GM12864 (cell line): ENCODE measurements at places on chromosomes 4 and X.

- no peak for DNase-seq
These were observed 205.0 kb upstream of the TET2 start for GRCh38 chr4:104941661-104942062.

DNA sequence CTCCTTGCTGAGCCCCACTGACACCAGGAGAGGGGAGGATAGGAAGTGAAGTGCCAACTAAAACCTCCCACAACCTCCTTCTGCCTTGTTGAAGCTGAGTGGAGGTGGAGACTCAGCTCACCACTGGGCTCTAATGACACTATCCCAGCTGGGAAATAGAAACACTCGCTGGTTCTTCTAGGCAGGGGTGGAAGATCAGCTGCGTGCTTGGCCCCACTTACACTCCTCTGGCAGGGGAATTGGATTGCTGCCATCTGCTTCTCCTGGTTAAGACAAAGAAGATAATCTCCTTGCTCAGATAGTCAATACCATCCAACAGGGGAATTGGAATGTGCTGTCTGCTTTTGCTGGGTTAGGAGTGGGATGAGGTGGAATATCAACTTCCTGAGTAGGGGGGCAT is 392.5 kb downstream of the ZNF674 start:
- no peak for DNase-seq

DNA sequence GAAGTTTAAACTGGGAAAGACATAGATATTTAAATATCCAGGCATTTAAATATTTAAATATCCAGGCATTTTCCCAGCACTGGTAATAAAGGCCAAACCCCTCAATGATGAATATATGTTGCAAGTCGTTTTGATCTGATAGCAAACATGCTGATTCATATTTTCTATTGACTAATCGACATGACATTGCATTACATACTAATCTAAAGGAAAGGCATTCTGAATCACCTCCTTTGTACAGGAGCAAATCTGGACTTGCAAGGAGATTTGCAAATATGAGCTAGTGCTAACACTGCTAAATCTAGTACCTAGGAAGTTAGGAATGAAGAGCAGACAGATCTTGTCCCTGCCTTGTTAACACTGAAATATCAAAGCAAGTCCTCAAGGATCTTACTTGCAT is 207.3 kb downstream of the SLC7A11 start:
- DNase-seq = no peak

- DNase-seq = no peak
These were observed 16.6 kb downstream of the CLCN4 start for GRCh38 chrX:10173331-10173900.

GRCh38 chr4:26842911-26843310 is 17.7 kb upstream of the STIM2 start:
- DNase-seq = no peak

DNA sequence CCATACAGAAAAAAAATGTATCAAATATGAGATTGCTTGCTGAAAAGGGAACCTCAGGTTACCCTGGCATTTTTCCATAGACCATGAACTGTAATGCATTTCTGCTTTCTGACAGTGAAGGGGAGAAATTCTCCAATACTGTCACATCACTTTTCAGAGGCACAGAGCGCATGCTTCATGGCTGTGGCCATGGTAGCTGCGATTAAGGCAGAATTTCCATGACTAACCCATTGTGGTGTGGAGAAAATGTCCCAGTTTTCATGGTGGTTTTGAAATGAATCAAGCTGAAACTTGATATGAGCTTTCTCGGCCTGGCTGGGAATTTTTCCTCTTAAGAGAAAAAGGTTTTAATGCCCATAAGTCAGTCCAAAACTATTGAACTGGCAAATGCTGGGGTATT is 39.5 kb upstream of the MAP3K15 start:
- no peak for DNase-seq

DNA sequence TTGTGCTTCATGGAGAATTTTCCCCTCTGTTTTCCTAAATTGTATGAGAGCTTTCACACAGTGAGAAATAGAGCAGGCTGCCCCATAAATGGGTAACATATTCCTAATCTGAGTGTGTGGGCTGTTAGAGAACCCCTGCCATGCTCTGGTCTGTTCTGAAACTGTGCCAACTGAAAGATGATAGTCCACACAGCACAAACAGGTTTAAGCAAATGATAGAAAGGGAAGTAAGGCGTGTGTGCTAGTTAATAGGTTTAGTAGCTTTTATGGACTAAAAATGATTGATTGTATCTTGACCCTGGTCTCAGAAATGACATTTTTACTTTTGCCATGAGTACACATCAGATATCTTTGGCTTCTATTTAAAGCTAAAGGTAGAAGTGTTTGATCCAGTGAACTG is 106.2 kb downstream of the PRRG1 start:
- no peak for DNase-seq

- DNase-seq = peak; percentile 19
These were observed 384.4 kb downstream of the RAPGEF2 start for GRCh38 chr4:159487284-159487747.

DNA sequence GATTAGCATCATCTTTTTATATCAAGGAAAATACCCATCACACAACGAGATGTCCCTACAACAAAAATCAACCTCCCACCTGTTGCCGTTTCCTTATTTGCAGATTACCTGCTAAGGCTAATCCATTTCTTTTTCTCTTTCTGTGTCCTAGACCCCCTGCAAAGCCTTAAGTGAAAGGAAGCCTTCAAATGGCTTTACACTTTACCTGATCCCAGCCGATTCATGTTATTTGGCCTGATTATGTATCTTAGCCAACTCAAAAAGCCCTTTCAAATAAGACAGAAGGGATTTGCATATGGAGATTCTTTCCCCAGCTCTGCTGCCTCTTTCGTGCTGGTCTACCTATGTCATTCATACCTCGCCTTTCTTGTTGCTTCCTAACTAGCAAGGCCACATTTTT is 14.4 kb downstream of the ABCG2 start:
- DNase-seq = no peak

GRCh38 chr4:102216666-102217065 is 128.6 kb downstream of the SLC39A8 start:
- DNase-seq = no peak

DNA sequence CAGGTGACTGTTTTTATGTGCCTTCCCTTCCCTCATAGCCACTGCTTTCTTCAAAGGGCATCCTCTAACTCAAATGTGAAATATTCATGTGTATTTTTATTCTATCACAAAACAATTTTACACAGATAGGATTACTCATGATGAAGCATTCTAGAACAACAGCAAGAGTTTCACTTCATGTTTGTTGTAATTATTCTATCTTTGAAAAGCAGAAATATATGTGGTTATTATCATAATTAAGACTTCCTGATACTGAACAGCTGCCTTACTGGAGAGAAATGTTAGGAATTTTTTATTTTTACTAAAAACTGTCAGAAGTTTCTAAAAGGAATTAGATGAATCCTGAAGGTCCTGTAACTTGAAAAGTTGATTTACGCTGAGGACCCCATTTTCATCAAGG is 229.1 kb downstream of the PALLD start:
- DNase-seq = no peak

DNA sequence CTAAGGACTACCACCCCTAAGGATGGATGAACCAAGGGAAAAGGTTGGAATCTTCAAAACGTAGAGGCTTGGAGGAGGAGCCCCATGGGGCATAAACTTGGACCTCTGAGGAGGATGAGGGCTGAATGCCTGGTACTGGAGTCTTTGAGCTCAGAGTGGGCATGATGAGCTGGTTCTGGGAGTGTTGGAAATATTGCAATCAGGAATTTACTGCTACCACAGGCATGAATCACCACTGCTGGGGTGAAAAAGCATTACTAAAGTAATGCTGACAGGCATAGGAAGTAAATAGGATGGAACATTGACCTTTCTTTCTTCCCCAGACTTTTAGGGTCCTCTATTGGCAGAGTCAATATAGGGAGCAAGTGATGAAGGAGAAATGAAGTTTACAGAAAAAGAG is 105.8 kb upstream of the RPS6KA3 start:
- DNase-seq = no peak

GRCh38 chr4:179867300-179867878 is 2375.8 kb upstream of the TENM3 start:
- DNase-seq = no peak

- DNase-seq = no peak
These were observed 1785.9 kb downstream of the PCDH7 start for GRCh38 chr4:32506067-32506466.

GRCh38 chrX:69556060-69557011 is 52.2 kb downstream of the NALF2 start:
- no peak for DNase-seq

DNA sequence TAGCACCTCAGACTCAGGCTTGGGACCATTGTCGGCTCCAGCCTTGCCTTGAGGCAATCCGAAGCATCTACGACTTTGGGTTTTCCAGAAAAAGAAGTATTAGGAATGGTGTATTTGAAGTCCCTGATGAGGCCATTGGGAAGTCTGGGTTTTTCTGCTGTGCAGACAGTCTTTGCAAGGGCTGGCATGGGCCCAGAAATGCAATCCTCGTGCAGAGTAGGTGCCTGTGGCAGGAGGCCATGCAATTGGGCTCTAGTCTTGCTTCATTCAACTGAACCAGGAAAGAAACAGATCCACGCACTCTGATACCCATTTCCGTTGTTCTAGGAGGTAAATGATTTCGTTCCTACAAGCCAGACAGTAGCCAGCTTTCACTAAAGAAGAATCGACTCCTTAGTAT is 12.4 kb downstream of the ZFP92 start:
- no peak for DNase-seq

DNA sequence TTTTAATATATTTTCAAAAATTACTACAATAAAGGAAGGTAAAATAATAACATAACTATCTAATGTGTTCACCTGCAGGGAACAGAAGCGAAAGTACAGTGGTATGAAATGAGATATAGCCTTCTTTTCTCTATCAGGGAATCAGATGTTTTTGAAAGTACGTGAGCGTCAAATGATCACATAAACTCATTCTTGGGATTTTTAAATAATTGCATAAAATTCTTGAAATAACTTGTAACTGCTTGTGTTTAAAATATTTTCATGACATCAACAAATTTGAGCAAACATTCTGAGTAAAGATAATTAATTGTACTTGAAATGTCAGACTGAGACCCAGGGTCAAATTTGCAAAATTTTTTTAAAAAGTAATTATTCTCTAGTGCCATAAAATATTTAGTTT is 193.5 kb upstream of the NEIL3 start:
- no peak for DNase-seq

DNA sequence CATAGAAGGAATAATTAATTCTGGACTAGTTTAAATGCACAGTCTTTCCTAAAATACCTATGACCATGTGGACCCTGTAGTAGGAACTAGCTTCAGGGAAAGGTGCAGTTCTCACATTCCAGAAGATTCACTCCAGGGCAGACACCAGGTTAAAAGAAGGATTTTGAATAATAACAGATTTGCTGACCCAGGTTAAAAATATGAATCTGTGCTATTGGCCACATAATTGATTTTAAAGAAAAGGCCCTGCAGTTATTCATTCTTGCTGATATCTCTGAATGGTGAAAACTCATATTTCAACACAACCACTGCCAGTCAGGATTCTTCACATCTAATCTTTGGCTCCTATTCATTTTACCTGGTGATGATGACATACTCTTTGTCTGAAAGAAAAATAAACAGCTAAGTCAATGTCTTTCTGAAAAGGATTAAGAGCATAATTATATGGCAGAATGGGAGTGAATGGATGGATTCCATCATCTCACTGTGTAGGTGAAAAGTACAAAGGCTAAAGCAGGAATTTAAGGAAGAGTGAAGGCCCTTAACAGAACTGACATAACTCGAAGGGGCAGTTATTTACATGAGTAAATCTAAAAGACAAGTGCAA is 432.8 kb downstream of the PDGFC start:
- no peak for DNase-seq

- DNase-seq = no peak
These were observed 207.7 kb upstream of the MID1 start for GRCh38 chrX:10828036-10828435.

- no peak for DNase-seq
These were observed 48.7 kb upstream of the STX18 start for GRCh38 chr4:4590546-4590945.

DNA sequence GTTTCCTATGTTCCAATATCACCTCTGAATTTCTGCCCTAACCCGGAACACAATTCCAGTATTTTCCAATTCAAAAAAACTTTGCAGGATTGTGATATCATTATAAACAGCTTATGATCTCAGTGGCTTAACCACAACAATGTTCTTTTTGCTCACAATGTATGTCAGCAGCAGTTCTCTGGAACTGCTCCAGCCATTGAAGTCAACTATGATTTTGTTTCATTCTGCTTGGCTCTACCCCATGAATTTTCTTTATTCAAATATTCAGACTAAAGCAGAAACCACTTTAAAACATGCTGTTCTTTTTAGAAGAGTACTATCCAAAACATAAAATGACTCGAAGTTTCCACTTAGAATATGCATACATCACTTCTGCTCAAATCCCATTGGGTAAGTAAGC is 1611.1 kb downstream of the ARAP2 start:
- no peak for DNase-seq

GRCh38 chr4:38368613-38369012 is 295.4 kb upstream of the KLF3 start:
- DNase-seq = no peak

DNA sequence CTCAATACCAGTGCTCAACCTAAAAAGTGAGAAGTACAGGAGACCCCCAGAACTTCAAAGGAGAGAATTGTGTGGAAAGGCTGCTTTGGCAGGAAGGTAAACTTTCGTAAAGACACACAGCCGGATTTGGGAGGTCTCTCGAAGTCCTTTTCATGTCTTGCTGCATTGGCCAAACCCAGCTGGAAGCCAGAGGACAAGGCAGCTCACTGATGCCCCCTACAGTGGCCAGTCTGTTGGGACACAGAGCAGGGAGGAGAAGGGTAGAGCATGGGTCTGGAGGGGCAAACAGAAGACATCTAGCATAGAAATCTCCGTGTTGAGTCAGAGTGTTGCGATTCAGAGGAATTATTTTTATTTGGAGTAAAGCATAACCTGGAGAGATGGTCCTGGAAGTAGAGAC is 198.9 kb downstream of the ANK2 start:
- DNase-seq = no peak

DNA sequence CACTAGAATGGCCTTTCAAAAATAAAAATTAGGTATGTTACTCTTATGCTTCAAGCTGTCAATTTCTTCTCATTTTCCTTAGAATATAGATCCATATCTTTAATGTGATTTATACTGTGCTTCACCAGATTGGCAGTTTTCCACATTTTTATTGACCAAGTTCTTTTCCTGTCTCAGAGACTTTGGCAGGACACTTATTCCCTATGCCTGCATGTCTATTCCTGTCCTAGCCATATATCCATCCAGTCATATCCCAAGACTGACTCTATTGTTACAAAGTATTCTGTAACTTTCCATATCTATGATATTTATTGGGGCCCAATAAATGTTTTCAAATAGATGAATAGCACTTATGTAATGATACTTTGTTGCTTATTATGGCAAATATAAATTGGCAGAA is 450.7 kb downstream of the GASK1B start:
- DNase-seq = no peak

- DNase-seq = no peak
These were observed 10.5 kb downstream of the SEPTIN11 start for GRCh38 chr4:76960014-76960413.

GRCh38 chr4:76857074-76857409 is 40.9 kb downstream of the SOWAHB start:
- DNase-seq = no peak

- no peak for DNase-seq
These were observed 22.5 kb downstream of the HNRNPH2 start for GRCh38 chrX:101430457-101431078.

GRCh38 chrX:10314530-10315104 is 157.8 kb downstream of the CLCN4 start:
- no peak for DNase-seq
